ENCODE measurements at places on chromosomes 16 and 17. TPM values are rescaled to one million over a fixed set of nuclear protein-coding genes. Genes with fewer than 3 reads are reported as not detected.

GRCh38 chr17:55527540-55528118 is 16.4 kb upstream of the SMIM36 start:
- DNase-seq = no peak

DNA sequence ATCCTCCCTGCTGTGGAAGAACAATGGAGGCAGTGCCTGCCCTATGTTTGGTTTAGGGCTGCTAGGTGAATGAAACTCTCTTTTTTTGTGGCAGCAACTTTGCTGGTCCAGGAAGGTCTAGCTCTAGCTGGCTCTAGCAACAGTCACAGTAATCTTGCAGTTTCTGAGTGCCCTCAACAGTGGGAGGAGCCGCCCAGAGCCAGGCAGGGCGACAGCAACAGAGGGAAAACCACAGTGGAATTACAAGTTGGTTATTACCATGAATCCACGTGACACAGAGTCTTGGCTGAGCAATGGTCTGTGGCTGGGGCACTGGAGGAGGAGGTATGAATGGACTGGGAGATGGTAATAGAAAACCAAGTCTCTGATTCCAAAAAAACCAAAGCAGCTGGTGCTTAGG is 10.3 kb downstream of the HSPB9 start:
- DNase-seq = no peak

GRCh38 chr16:51409001-51409675 is 258.1 kb upstream of the SALL1 start:
- no peak for DNase-seq

DNA sequence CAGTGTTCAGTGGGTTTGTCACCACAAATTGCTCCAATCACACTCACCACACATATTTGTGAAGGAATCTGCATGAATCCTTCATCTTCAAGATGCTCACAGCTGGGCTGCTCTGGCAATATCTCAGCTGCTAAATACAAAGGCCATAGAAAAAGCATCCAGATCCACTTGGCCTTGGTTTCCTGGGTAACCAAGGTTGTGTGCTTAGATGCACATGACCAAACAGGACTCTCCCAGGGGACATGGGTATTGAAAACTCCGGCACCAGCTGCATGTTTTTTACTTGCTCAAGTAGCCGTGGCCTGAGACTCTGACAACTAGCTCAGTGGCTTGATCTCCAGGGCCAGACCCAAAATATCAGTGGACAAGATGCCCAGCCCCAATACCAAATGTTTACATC is 131.3 kb downstream of the CBLN1 start:
- no peak for DNase-seq

- DNase-seq = no peak
These were observed 14.8 kb downstream of the UNK start for GRCh38 chr17:75799402-75799801.

The UBB gene
- total RNA-seq = 560 TPM

The HLF gene
- total RNA-seq = 3.9 TPM

- no peak for DNase-seq
These were observed 37.4 kb downstream of the CLEC16A start for GRCh38 chr16:10981697-10982216.

The TNRC6A gene
- total RNA-seq = 99.3 TPM

DNA sequence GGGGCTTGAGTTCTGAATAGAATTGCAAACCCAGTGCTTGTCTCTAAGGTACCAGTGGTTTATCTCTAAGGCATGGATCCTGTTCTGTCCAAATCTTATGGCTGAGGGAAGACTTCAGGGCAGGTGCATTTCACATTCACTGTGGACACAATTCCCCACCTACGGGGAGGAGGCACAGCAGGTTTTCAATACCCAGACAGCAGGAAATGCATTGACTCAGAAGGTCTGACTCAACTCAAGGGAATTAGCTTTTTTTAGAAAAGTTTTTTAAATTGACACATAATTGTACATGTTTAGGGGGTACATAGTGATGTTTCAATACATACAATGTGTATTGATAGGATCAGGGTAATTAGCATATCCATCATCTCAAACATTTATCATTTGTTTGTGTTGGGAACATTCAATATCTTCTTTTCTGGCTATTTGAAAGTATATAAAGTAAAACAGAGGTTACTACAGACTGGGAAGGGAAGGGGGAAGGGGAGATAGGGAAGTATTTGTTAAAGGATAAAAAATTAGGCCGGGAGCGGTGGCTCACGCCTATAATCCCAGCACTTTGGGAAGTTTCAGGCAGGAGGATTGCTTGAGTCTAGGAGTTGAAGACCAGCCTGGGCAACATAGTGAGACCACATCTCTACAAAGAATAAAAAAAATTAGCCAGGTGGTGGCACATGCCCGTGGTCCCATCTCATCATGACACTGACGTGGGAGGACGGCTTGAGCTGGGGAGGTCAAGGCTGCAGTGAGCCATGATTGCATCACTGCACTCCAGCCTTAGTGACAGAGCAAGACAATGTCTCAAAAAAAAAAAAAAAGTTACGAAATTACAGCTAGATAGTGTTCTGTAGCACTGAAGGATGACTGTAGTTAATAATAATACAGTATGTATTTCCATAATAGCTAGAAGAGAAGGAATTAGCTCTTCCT is 54.9 kb downstream of the RGS9 start:
- DNase-seq = no peak

GRCh38 chr16:11038777-11039176 is 94.4 kb downstream of the CLEC16A start:
- DNase-seq = no peak

The ERI2 gene
- total RNA-seq = 4.0 TPM

DNA sequence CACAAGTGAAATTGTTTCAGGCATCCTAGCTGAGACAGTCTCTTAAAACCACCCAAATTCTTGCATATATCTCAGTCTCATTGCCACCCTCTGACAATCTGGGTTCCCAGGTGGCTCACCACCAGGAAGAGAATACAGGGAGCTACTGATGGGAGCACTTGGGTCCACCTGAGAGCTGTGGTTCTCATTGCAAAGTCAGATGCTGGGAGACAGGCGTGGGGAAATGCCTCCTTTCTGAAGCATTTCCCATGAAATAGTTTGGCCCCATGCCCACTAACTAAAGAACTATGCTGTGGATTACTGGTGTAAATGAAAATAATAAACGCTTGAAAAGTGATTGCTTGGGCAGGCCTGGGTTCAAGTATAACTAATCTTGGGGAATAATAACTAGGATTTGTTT is 70.3 kb downstream of the CMC2 start:
- no peak for DNase-seq

The CDT1 gene
- total RNA-seq = 0.17 TPM

GRCh38 chr17:39677542-39678339 is 9.5 kb downstream of the PNMT start:
- no peak for DNase-seq

The RAP1GAP2 gene
- total RNA-seq = 9.0 TPM

The KRT12 gene
- total RNA-seq = not detected

The ATP1B2 gene
- total RNA-seq = 0.52 TPM

GRCh38 chr16:88538366-88539060 is 31.7 kb upstream of the ZC3H18 start:
- no peak for DNase-seq

DNA sequence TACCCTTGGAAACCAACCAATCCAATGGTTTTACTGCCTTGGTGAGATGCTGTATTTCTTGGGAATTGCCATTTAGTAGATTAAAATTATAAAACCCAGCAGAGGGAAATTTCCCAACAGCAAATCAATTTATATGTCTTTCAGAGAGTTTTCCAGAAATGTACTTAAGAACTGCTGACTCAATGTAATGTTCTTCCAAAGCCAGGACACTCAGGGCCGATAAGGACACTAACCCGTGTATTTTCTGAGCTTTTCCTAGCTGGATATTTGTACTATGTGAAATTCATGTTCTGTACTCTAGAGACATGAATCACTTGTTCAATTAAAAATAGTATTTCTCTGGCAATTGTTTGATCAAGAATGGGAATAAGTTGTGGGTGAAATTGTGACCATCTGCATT is 121.4 kb downstream of the KCNJ2 start:
- no peak for DNase-seq

GRCh38 chr17:68961214-68961882 is 6.2 kb upstream of the ABCA8 start:
- DNase-seq = no peak

The KRT27 gene
- total RNA-seq = not detected

DNA sequence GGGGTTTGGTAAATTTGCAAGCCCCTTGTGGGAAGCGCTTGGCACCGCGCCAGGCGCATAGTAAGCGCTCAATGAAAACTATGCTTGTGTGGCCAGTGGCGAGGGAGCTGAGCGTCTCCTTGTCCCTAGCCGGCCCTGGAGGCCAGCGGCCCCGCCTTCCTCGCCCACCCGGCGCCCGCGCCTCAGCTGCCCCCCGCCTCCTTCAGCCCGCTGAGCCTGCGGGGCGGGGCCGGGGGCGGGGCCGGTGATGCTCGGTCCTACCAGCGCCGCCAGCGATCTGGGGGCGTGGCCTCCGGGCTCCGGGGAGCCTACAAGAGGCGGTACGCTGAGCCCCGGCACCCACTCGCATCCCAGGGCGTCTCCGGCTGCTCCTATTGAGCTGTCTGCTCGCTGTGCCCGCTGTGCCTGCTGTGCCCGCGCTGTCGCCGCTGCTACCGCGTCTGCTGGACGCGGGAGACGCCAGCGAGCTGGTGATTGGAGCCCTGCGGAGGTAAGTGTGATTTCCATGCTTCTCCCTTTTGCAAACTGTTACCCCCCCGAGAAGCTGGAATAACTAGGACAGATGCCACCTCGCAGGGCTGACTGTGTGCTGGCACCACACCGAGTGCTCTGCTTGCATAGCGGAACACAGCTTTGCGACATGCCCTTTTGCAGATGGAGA is at the start of gene CRISPLD2:
Gene CRISPLD2, plus strand, starts transcription at position 342 of the 661 bp plus-strand sequence. CDS start 18,511 bp downstream, outside the sequence.
- DNase-seq = peak; percentile 88

GRCh38 chr17:61594294-61594825 is 3.3 kb upstream of the NACA2 start:
- DNase-seq = no peak

The PRRT2 gene
- total RNA-seq = 6.3 TPM

The NSRP1 gene
- total RNA-seq = 31.5 TPM

GRCh38 chr16:12502676-12503075 is 301.0 kb downstream of the CPPED1 start:
- no peak for DNase-seq

DNA sequence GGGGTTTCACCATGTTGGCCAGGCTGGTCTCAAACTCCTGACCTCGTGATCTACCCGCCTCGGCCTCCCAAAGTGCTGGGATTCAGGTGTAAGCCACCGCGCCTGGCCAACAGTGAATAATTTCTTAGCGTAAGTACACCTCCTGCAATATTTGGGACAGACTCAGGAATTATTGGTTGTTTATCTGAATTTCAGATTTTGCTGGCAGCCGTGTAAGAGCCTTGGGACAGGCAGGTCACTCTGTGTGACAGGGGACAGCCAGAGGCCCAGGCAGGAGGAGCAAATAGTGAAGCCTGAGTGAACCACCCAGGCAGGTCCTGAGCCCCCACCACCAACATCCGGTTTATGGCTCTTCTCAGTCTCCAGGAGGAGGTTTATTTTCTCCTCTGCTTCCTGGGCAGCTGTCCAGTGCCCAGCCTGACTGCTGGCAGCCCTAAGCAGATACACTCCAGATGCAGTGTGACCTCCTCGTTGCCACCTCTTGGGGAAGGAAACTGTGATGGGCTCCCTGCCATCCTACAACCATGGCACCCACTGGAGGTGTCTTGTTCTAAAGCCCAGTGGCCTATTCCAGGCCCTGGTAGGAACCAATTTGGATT is 26.2 kb upstream of the ADORA2B start:
- no peak for DNase-seq

DNA sequence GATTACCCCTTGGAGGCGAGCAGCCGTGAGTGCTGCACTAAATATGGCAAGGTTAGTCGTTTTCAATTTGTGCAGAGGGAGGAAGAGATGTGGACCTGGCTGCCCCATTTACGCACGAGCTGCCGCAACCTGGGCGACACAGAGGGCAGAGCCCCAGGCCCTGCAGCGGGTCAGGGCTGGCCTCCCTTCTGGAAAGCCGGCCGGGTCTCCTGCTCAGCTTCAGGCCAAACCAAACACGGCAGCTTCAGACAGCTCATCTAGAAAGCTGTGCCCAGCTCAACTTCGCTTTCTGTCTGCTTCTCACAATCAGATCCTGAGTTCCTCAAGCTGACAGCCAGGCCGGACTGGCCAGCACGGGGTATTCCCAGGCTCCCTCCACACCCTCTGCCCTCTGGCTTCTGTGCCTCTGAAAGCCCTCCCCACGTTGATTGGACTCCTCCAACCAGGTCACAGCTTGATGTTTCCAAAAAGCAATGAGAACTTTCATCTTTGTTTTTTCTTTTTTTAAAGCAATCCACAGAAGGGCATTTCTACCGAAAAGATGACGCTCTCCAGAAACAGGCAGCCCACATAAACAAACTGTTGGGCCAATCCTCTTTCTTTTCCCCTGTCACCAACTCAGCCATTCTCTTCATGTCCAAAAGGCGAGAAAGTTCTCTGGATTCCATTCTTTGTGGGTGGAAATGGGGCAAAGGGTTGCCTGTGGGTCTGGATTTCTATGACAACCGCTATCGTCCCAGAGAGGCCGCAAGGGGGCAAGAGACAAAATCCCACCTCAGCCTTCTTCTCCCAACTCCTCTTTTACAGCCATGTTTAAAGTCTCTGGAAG is 189.0 kb downstream of the ZFHX3 start:
- DNase-seq = no peak

GRCh38 chr17:30323262-30323894 is 10.5 kb downstream of the TMIGD1 start:
- peak; percentile 84 for DNase-seq

The BAIAP3 gene
- total RNA-seq = 19.7 TPM

The TIMM22 gene
- 13.2 TPM for total RNA-seq

DNA sequence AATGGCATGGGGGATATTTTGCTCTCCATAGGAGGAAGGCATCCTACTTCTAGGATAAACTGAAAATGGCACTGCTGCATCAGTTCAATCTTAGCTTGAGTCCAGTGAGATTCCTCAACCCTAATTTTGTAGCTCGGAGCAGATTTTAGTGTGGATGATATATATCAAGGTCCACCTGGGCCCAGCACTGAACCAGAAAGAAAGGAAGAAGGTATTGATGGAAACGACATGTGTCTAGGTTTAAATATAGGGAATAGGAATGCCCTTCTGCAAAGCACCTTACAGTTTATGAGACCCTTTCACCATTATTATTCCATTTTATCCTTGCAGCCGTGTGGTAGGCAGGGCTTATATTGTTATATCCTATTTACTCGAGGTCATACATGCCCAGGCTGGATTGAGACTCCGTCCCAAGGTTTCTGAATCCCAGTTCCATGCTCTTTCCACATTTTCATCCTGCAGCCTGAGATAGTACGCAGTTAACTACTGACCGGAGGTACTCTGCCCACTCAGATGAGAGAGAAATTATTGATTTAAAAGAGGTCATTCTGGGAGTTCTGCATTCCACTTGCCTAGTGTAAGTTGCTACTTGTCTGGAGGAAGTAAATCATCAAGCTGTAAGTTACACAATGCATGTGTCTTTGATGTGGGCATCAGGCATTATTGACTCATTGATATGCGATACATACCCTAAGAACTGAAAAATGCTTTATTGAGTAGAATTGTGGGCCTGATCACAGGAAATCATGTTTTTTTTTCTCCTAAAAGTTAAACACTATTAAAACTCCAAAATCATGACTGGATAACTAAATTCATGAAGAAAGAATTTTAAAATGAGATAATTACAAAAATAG is 10.1 kb downstream of the KRT39 start:
- DNase-seq = no peak

GRCh38 chr16:50846511-50846910 is 104.6 kb downstream of the CYLD start:
- no peak for DNase-seq

Measured in CD4-positive, alpha-beta memory T cell (primary cell).